ENCODE measurements at places on chromosomes 7 and 10.

DNA sequence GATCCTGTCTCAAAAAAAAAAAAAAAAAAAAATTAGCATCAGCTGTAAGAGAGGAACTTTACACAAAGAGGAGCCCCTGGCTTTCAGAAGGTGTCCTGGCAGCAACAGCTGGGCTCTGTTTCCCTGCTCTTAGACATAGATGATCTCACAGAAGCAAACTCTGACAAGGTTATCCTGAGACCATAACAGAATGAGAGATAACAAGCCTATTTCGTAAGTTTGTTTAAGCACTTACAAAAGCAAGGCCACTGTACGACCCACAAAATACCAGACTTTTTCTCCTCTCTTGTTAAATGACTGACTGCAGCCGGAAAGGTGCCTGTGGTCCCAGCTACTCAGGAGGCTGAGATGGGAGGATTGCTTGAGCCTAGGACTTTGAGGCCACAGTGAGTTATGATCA is 33.3 kb upstream of the OTUD1 start:
- no peak for DNase-seq

DNA sequence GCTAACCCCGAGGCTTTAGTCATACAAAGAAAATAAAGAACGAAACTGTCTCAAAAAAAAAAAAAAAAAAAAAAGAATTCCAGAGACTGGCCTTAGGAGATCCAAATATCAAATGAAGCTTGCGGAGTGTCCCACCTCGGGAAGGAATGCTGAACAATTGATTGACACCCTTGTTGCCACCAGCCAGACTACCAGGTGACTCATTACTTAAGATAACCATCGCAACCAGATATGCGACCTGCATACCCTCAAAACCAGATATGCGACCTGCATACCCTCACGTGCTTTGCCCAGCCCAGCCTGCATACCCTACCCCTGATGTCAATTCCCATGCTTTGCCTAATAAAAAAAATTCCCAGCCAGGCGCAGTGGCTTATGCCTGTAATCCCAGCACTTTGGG is 2.7 kb upstream of the PRKRIP1 start:
- DNase-seq = no peak

- no peak for DNase-seq
Measured at GRCh38 chr7:72466797-72467196, 54.7 kb upstream of the CALN1 start.

DNA sequence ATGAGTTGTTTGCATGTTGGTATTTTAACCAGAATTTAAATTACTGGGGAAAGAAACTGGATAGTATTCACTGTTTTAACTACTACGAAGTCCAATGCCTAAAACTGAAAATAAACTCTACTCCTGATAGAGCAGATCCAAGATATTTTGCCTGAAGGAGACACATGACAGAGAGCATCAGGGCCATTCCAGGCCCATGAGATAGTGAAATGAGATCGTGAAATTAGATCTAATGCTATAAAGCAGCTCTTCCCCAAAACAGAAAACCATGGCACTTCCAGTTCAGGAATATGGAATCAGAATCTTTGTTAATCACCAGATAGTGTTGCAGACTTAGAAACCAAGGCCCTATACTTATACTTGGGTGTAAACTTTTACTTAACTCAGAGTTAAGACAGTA is 124.3 kb upstream of the CACNA2D1 start:
- DNase-seq = no peak

GRCh38 chr7:8220376-8221100 is 41.4 kb downstream of the ICA1 start:
- DNase-seq = no peak

All from HEK293T (cell line).